ENCODE measurements at places on chromosomes 13 and 19. TPM values are rescaled to one million over a fixed set of nuclear protein-coding genes. Genes with fewer than 3 reads are reported as not detected.

DNA sequence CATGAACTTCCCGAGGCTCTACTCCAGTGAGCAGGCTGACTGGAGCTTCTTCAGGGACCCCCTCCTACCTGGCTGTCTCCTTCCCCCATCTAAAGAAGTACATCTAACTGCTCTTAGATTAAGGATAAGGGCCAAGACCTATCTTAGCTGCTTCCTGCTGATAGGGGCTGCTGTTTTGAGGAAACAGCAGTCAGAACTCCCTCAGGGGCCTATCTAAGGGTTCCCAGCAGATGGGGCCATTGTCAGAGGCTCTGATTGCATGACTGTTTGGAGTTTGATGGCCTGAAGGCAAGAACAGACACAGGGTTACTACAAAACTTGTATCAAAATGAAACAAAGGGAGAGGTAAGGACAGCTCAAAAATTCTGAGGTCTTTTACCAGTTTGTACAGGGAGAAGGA is 2636.9 kb upstream of the PCDH20 start:
- H3K27ac ChIP-seq = no peak overlapping the region
- H3K27me3 ChIP-seq = no peaks in the 10 kb centered on the region
- no peak overlapping the region for H3K4me3 ChIP-seq
- H3K36me3 ChIP-seq = no peaks in the 10 kb centered on the region

DNA sequence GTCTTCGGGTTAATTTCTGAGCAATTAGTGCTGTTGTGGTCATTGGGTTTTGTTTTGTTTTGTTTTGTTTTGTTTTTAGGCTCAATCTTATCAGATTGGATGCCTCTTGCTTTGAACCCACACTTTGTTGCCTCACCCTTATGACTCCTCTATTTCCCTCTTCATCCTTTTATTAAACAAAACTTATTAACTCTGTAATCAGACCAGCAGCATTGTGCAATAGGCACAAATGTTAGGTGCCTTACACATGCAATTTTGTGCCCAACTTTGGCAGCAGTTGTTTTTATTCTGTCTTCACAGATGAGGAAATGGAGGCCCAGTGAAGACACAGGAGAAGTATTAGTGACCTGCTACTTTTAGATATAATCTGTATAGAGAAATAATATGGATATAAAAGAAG is 377.7 kb downstream of the KCNRG start:
- DNase-seq = no peak
- H3K27ac ChIP-seq = no peak overlapping the region
- no peak overlapping the region for H3K4me3 ChIP-seq
- no peaks in the 10 kb centered on the region for H3K36me3 ChIP-seq
- H3K4me1 ChIP-seq = no peaks in the 10 kb centered on the region

The HCST gene
- not detected for total RNA-seq

The WDR18 gene
- 24.9 TPM for total RNA-seq

Data from right atrium auricular region (tissue), 2 donors.